ENCODE measurements at places on chromosomes 11 and 22.

DNA sequence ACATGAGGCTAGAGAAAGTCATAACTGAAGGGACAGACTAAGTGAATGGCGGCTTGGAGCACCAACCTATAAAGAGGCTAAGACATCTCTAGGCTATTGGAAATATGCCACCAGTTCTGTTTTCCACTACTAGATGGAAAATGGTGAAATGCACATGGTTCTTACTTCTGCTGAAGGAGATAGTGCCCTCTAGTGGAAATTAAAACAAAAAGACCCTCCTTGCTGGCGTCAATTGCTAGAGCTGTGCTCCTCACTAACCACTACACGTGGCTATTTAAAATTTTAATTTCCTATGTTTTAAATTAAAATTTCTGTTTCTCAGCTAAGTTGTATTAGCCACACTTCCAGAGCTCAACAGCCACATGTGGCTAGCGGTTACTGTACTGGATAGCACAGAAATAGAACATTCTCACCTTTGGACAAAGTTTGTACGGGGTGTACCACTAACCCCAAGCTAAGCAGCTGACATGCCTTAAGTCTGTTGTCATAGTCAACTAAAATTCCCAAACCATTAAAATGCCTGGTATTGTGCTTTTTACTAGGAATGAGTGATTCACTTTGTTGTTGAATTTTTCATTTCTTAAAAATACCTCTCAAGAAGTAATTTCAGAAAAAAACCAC is 34.1 kb upstream of the CALCA start:
- DNase-seq = no peak

DNA sequence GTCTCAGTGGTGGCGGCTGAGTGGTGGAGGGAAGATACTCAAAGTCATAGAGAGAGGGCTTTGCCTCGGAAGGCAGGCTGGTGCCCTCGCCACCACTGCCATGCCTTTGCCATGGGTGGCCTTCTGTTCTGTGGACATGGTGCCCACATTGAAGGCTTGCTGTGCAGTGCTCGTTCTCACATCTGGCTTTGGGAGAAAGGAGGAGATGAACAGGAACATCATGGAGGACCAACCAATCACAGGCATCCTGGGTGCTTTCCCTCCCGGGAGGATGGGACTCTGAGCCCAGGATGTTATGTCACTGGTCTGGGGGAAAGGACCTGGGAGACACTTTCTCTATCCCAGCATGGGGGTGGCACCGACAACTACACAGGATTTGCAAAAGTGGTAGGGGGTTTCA is 82.3 kb upstream of the NARS2 start:
- DNase-seq = no peak

- DNase-seq = no peak
Observed at GRCh38 chr22:19886605-19887255, 32.1 kb upstream of the GNB1L start.

DNA sequence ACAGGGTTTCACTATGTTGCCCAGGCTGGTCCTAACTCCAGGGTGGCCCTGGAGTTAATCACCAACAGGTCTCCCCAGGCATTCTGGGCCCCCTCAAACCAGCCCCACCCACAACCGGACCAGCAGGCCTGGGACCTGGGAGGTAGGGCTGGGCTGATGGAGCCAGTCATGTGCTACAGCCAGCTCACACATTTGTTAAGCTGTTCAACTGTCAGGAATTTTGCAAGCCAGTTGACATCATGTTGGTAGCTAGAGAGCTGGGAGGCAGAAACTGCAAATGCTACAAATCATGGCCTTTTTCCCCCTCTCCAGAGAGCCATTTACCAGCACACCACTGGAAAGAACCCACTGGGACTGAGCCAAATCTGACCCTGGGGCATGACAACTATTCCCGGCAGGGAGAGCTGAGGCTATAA is 6.8 kb downstream of the ARHGAP1 start:
- DNase-seq = no peak

- no peak for DNase-seq
Observed at GRCh38 chr11:4763096-4763495, 6.6 kb downstream of the OR51F1 start.

Data from stimulated activated CD8-positive, alpha-beta memory T cell treated with anti-CD3 and anti-CD28 coated beads, Interleukin-4, amount 100 ng/mL, for 48 hours (primary cell).